ENCODE measurements at places on chromosomes 16 and 17. TPM values are rescaled to one million over a fixed set of nuclear protein-coding genes. Genes with fewer than 3 reads are reported as not detected.

GRCh38 chr17:44220213-44221083 is 973 bp upstream of the UBTF start:
- peak; percentile 88 for DNase-seq

- DNase-seq: no peak
These were observed 165.8 kb downstream of the ABCA8 start for GRCh38 chr17:68789203-68789962.

DNA sequence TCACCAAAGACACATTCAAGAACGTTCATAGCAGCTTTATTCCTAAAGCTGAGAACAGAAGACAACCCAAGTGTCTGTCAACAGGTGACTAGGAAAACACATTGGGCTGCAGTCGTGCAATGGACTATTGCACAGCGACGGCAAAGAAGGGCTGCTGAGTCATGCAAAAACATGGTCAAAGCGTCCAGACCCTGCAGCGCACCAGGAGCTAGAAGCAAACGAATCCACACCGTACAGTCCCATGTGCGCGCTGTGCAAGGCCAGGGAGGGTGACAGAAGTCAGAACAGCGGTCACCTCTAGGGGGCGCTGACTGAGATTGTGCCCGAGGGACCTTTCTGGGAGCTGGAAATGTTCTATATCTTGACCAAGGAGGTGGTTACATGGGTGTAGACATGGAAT is 266.4 kb downstream of the MAF start:
- no peak for DNase-seq

Gene KLHL36
- polyA plus RNA-seq: 13.7 TPM

DNA sequence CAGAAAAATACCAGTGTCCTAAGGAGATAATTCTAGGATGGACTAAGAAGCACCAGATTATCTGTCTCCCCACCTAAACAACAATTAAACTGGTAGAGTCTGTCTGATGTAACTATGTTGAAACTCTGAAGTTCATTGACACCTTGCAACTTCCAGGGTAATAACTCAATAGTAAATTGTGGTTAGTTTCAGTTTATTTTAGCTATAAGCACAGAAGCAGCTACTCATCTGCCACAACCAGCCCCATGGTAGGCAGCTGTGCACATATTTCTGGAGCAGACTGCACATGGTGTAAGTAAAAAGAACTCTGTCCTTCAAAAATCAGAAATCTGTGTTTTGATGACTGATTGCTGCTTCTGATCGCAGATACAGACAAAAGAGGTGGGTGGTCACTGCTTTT is 852.1 kb downstream of the CDH11 start:
- DNase-seq: no peak

DNA sequence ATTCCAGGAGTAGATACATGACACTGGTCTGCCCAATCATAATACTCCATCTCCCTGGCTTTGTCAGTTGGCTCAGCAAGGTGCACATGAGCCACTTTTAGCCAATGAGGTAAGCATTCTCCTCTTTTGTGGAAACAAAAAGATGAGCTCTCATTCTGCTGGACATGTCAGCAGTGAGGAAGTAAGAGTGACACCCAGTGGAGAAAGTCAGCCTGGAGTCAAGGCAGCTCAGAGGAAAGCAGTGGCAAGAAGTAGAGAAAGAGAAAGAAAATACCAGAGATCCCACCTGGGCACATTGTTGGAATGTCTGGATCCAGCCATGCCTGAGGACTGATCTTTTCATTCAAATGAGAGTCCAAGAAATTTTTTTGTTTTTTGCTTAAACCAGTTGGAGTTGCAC is 496.9 kb upstream of the C16orf82 start:
- peak; percentile 15 for DNase-seq

All from kidney (tissue), 22 donors.